ENCODE measurements at places on chromosomes 2 and 18.

DNA sequence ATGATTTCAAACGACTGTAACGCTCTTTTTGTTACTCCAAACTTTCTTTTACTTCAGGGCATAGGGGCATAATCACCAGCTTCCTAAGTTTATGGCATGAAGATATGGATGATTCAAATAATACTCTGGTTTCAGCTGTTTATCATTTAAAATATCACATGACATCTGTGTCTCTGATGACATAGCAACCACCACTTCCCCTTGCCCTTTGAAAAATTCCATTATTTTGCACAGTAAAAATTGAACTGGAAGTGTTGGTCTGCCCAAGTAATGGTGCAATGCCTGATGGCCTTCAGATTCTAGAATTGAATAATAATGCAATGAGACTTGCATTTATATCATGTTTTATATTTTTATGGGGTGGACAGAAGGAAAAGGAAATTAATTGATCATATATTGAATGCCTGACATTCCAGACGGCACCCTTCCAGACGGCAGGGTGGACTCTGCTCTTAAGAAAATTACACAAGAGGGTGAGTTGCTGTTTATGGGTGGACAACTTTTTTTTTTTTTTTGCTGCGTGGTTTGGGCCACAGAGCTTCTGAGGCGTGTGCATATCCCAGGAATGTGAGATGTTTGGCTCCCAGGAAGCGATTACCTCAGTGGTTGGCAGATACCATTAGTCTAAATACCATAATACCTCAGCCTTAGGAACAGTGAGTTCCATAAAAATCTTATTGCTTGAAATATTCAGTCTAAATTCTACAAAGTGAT lies 101.7 kb upstream of the ZNF521 start:
- DNase-seq = no peak

DNA sequence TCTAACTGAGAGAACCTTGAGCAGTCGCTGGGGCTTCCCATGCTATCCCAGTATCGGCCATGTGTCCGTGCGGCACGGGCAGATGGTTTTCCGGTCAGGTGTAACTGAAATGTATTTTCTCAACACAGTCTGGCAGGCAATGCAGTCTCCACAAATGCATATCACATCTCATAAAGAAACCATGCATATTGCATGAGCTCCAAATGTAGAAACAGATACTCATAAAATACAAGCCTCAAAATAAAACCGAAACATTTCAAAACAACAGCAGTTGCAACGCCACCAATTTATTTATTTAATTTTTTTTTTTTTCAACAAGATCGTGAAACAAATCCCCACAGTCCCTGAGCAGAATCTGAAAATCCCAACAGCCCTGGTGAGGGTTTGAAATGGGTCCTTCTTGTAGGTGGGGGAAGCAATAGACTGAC lies 299.4 kb downstream of the LPIN1 start:
- DNase-seq = no peak

DNA sequence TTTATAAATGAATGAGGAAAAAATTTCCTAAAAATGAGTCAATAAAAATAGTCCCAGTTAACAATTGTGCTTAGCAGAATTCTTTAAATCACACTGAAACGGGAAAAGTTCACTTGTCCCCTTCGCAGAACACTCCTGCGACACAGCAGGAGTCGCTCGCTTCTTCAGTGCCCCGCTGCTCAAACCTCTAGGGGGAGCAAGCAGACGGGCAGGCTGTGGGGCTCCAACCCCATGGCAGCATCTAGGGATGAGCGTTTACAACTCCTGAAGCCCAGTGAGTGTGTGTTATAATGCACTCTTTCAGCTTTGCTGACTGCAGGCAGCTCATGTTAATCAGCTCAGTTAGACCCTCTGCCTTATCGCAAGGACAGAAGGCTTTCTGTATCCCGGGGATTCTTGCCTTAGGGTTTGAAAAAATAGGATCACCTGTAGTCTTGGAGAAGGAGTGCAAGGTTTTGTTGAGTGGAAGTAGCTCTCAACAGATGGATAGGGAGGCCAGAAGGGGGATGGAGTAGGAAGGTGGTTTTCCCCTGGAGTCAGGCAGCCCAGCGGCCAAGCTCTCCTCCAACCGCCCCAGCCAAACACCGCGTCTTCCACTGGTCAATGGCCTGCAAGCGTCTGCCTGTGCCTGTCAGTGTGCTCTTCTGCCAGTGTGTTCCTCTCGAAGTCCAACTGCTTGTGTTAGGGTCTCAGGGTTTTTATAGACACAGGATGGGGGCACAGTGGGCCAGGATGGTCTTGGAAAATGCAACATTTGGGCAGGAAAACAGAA lies 1977.7 kb upstream of the LRRTM1 start:
- no peak for DNase-seq

DNA sequence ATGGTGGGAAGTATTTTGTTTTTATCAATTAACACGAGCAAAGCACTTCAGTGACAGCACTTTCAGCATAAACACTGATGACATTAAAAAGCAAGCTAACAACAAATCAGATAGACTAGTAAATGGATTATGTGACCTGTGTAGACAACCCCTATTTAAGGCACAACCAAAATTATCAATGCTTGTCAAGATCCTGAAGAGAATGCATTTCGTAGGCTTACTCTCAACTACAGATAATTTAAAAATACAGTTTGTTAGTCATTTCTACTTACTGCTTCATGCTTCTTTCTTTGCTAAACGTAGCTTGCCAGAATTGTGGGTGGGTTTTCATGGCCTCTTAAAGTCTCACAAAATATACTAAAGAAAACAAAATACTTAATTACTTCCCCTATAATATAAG lies 3.4 kb downstream of the CSRNP3 start:
- no peak for DNase-seq

GRCh38 chr2:175111200-175111657 lies 56.8 kb downstream of the ATF2 start:
- DNase-seq = no peak

GRCh38 chr2:234797566-234798250 lies 154.1 kb upstream of the SH3BP4 start:
- DNase-seq = no peak

- no peak for DNase-seq
These were observed 105.2 kb upstream of the OTOS start for GRCh38 chr2:240245706-240246105.

DNA sequence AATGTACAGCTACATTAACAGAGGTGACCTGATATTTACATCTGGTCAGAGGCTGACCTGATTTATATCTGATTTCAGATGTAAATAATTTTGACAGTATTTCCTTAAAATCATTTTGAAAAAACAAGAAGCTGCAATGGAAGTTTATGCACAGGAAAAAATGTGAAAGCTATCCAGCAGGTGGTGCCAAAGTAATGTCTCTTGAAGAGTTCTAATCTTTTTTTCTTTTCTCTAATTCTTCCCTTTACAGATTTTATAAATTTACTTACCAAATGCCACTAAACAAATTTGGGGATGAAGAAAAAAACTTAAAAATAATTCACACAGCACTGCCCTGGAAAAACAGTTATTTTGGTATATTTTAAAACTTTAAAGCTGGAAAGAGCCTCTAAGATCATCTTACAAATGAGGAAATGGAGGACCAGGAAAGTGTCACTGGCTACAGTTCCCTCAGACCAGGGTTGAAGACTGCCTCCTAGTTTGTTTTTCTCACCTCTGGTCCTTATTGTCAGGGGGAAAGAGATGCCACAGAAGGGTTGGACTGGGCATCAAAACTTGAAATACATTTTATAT lies 16.4 kb upstream of the FBLN7 start:
- DNase-seq = no peak

DNA sequence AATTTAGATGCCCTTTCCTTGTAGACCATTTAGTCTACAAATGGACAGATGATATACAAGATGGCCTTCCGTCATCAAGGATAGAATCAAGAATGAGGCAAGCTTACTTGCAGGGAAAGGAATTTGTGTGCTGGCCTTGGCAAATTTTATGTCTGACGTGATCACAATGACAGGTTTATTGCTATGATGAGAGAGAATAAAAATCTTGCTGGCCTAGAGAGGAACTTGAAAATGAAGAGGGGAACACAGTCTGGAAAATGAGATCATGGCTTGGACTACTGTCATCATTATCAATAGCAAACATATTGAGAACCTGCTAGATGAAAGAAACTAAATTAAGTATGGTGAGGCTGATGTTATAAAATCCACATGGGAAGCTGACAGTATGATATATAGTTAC lies 66.0 kb downstream of the CSRNP3 start:
- no peak for DNase-seq

DNA sequence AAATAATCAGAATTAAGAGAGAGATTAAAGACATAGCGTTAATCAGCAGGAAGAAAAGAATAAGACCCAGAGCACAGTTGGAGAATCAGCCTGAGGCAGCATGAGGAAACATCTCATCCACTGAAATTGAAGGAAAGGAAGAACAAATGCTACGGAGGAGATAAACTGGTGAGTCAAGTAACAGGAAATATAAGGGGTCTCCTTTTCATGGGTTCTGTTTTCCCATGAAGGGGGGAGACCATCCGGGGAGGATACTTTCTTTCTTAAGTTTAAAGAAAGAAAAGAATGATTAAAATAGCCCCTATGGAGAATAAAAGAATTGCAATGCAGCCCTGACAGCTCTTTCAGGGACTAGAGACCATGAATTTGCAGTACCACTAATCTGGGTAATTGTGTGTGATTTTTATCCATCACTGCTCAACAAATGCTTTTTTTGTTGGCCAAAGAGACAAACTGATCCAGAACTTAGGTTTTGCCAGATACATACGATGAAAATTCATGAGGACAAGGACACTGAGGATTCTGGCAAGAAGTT lies 17.7 kb downstream of the ROCK2 start:
- no peak for DNase-seq

- no peak for DNase-seq
These were observed 1288.7 kb downstream of the CNTNAP5 start for GRCh38 chr2:125313806-125314205.

GRCh38 chr2:70720124-70720523 lies 47.9 kb downstream of the ADD2 start:
- DNase-seq = no peak

GRCh38 chr2:201233812-201234662 lies 26.3 kb upstream of the CASP8 start:
- DNase-seq = no peak

- no peak for DNase-seq
These were observed 272.9 kb downstream of the SLC8A1 start for GRCh38 chr2:40178971-40179370.

Measured in T-helper 1 cell (primary cell).